ENCODE measurements at places on chromosomes 6 and 20. TPM values are rescaled to one million over a fixed set of nuclear protein-coding genes. Genes with fewer than 3 reads are reported as not detected.

The LRRN4 gene
- total RNA-seq: 0.17 TPM

The CTCFL gene
- total RNA-seq: not detected

The PPP1R16B gene
- total RNA-seq: 8.4 TPM

The RBCK1 gene
- total RNA-seq: 75.7 TPM

The TTK gene
- total RNA-seq: 0.83 TPM

The OR2J1 gene
- not detected for total RNA-seq

The ABHD16A gene
- total RNA-seq: 57.9 TPM
